ENCODE measurements at places on chromosomes 5 and 9.

DNA sequence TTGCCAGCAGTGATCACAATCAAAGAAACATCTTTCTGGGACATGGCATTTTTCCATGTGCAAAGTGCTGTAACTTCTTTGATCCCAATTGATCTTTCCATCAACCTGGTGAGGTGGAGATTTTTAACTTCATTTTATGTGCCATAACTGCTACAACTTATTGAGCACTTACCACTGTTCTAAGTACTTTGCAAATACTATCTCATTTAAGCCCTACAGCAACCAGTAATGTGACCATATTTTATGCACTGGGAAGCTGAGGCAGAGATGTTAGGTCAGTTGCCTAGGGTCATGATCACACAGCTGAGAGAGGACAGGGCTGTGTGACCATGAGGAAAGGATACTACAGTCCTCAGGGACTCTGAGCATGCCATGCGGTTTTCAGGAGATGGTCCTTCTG, 17.9 kb upstream of the STRBP start:
- DNase-seq = no peak
- no peaks in the 10 kb centered on the region for H3K27me3 ChIP-seq
- no peak overlapping the region for H3K4me3 ChIP-seq
- no peaks in the 10 kb centered on the region for H3K4me1 ChIP-seq
- H3K36me3 ChIP-seq = no peaks in the 10 kb centered on the region
- no peak overlapping the region for H3K27ac ChIP-seq

GRCh38 chr9:123408313-123409262, 52.6 kb downstream of the CRB2 start:
- H3K4me1 ChIP-seq = peaks cover 8% of the 10 kb centered on the region
- no peak for DNase-seq
- no peaks in the 10 kb centered on the region for H3K36me3 ChIP-seq
- H3K4me3 ChIP-seq = no peak overlapping the region

DNA sequence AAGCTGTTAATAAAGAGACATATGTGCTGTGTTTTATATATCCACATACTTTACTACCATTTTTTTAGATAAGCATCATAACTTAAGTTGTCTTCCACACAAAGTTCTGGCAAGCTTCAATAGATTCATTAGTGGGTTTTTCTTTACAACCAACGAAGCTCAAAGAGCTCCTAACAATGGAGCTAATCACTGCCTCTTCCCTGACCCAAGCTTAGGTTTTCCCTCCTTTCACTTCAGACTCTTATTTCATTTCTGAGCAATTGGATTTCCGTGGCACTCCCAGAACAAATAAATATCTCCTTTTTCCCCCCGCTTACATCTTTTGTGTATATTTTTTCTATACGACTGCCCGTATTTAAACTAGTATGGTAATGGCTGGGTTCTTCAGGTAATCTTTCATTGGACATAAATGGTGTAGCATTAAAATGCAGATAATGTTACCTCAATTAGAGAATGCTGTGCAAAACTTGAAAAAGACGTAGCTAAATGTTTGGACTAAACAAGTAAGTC, 275.5 kb upstream of the TMEM161B start:
- H3K4me1 ChIP-seq = peaks cover 3% of the 10 kb centered on the region
- H3K27ac ChIP-seq = no peak overlapping the region
- H3K36me3 ChIP-seq = no peaks in the 10 kb centered on the region
- H3K4me3 ChIP-seq = no peak overlapping the region
- DNase-seq = no peak
- H3K27me3 ChIP-seq = peaks cover 13% of the 10 kb centered on the region

GRCh38 chr9:13598738-13599137, 319.2 kb upstream of the MPDZ start:
- peaks cover 2% of the 10 kb centered on the region for H3K27me3 ChIP-seq
- no peaks in the 10 kb centered on the region for H3K4me1 ChIP-seq
- no peaks in the 10 kb centered on the region for H3K36me3 ChIP-seq
- no peak for DNase-seq
- no peak overlapping the region for H3K27ac ChIP-seq

- peaks cover 9% of the 10 kb centered on the region for H3K36me3 ChIP-seq
- no peak overlapping the region for H3K4me3 ChIP-seq
- no peak for DNase-seq
- H3K27me3 ChIP-seq = peaks cover 7% of the 10 kb centered on the region
- H3K27ac ChIP-seq = no peak overlapping the region
- H3K4me1 ChIP-seq = peaks cover 3% of the 10 kb centered on the region
These were observed 138.4 kb upstream of the IQGAP2 start for GRCh38 chr5:76264681-76265080.

DNA sequence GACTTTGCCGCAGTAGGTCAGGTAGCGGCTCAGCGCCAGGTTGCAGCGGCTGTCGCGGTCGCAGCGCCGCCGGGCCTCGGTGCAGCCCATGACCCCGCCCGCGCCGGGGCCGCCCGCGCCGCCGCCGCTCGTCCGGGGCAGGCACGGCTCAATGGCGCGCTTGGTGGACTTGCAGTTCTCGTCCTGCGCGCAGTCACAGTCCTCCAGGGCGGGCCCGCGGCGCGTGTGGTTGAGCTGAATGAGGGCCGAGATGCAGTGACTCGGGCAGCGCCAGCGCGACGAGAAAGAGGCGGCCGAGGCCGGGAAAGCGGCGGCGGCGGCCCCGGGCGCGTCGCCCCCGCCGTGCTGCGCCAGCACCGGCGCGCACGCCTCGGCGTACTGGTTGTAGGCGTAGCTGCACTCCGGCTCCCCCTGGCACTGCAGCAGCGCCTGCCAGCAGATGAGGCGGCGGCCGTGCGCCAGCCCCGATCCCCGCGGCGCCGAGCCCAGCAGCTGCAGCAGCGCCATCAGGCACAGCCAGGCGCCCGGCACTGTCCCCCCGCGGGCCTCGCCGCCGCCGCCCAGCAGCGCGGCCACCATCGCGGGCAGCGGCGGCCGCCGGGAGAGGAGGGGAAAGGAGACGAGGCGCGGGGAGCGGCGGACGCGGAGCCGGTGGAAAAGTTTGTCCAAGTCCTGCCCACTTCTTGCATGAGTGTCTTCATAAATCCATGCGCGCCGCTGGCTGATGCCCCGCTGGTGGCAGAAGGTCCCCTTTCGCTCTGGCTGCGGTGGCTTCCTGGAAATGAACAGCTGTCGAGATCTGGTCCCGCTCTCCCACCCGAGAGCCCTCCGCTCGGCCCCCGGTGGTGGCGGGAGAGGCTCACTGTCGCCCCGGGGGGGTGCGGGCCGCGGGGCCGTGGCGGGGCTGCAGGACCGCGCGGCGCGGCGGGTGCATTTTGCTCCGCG, 833 bp downstream of the GAS1 start:
- peaks cover 32% of the 10 kb centered on the region for H3K4me1 ChIP-seq
- no peaks in the 10 kb centered on the region for H3K36me3 ChIP-seq
- peaks cover 40% of the 10 kb centered on the region for H3K27me3 ChIP-seq
- DNase-seq = peak; percentile 56

DNA sequence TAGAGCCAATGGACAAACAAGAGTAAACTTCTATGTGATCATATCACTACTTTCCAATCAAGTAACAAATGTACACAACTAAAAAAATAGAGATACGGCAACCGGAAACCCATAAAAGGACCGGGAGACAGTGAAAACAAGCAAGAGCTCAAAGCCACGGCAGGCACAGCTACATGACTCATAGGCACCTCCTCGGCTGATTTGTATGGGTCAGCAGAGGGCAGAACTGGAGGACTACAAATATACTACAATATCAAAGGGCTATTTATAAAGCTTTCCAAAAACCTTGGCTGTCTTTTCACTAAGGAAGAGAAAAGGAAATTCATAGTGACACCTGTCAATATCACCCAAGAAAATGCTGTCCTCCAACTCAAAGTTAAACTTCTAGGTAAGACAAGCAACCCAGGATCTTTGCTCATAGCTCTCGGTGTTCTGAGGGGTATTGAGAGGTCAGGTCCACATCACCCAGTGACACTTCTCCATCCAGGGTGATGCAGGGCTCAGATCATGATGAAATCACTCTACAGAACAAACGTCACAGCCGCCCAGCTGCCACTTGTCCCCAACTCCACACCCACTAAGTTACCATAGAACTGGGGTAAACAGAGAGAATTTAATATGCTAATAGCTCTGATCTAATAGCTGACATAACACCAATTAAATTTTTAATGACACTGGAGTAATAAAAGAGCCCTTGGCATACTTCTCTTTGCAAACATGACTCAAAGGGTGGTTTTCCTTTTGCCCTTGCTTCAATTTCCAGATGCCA, 41.3 kb downstream of the PFDN1 start:
- H3K4me3 ChIP-seq = peak overlapping the region; percentile 12
- peak overlapping the region; percentile 93 for H3K27ac ChIP-seq
- H3K4me1 ChIP-seq = peaks cover 44% of the 10 kb centered on the region
- no peaks in the 10 kb centered on the region for H3K27me3 ChIP-seq
- peaks cover 11% of the 10 kb centered on the region for H3K36me3 ChIP-seq
- DNase-seq = no peak

GRCh38 chr5:171409164-171410136, 10.0 kb upstream of the FGF18 start:
- H3K27me3 ChIP-seq = no peaks in the 10 kb centered on the region
- H3K4me1 ChIP-seq = peaks cover 5% of the 10 kb centered on the region
- H3K36me3 ChIP-seq = peaks cover 58% of the 10 kb centered on the region
- DNase-seq = no peak
- no peak overlapping the region for H3K4me3 ChIP-seq

DNA sequence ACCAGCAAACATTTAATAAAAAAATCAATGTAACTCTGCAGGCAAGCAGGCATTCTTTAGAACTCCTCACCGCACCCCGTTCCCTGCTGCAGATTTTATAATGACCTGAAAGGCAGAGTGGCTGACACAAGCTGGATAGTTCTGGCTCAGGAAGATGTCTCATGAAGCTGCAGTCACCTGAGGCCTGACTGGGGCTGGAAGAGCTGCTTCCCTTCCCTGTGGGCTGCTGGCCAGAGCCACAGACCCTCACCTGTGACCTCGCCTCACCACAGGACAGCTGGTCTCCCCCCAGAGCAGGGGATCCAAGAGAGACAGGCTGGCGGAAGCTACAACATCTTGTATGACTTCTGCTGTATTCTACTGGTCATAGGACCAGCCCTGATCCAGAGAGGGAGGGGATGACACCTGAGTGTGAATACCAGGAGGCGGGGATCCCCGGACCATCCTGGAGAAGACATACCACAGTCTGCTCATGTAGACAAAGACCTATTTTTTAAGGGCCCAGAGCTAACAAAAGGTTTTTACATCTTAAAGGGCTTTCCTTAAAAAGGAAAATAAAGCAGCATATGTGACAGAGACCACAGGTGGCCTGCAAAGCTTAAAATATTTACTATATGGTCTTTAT, 43.9 kb downstream of the RAPGEF1 start:
- no peaks in the 10 kb centered on the region for H3K27me3 ChIP-seq
- DNase-seq = no peak
- H3K4me3 ChIP-seq = no peak overlapping the region
- no peaks in the 10 kb centered on the region for H3K36me3 ChIP-seq
- no peak overlapping the region for H3K27ac ChIP-seq
- peaks cover 67% of the 10 kb centered on the region for H3K4me1 ChIP-seq

DNA sequence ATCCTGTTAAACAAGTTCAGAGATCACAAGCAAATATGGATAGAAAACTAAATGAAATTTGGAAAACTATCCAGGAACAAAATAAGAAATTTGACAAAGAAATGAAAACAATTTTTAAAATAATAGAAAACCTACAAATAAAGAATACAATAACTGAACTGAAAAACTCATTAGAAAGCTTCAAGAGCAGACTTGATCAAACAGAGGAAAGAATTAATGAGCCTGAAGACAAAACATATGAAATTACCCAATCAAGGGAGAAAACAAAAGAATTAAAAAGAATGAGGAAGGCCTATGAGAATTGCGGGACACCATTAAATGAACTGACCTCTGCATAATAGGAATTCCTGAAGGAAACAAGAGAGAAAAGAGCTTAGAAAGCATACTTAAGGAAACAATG, 39.8 kb upstream of the TNPO1 start:
- H3K27me3 ChIP-seq = no peaks in the 10 kb centered on the region
- no peak overlapping the region for H3K4me3 ChIP-seq
- no peak overlapping the region for H3K27ac ChIP-seq
- H3K36me3 ChIP-seq = no peaks in the 10 kb centered on the region
- H3K4me1 ChIP-seq = no peaks in the 10 kb centered on the region
- DNase-seq = no peak

All from progenitor cell of endocrine pancreas (in vitro differentiated cells).